ENCODE measurements at places on chromosomes 2 and 18.

GRCh38 chr18:9663377-9663776 is 44.7 kb upstream of the RAB31 start:
- DNase-seq: no peak

GRCh38 chr2:223315813-223316212 is 263.8 kb downstream of the KCNE4 start:
- no peak for DNase-seq

- no peak for DNase-seq
These were observed 153.5 kb upstream of the FOSL2 start for GRCh38 chr2:28239207-28239606.

- DNase-seq: no peak
These were observed 22.2 kb downstream of the LYG1 start for GRCh38 chr2:99278793-99279291.

DNA sequence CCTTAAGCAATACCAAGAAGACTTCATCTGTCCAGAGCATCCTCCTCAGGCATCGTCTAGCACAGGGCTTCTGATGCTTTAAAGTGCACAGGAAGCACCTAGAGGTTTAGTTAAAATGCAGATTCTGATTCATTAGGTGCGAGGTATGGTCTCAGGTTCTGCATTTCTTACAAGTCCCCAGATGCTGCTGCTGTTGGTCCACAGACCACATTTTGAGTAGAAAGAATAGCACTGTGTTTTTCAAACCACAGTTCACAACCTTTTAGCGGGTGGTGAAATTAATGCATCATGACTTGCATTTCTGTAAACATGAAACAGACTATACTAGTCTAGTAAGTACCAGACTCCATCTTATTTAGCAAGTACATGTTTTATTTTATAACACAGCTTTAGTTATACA is 134.6 kb downstream of the TMEFF2 start:
- no peak for DNase-seq

All from natural killer cell (primary cell).